ENCODE measurements at places on chromosomes 1 and 21.
A peak's percentile ranks its signal among the peaks of the same experiment; 100 is the strongest.

DNA sequence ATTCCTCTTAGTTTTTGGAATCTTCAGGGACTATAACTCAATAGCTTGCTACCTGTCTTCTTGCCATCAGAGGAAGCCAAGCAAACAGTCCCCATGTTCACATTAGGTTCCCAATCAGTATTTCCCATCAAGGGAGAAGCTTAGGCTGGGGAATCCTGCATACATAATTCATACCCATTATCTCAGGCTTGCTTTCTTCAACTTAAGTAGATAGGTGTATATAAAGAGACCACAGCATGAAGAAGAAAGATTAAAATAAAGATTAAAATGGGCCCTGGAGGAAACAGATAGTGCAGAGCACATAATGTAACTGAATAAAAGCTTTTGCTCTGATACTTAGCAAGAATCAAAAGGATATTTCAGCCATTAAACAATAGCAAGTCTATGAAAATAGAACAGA is 29.0 kb upstream of the KCNK1 start:
- no peak for DNase-seq

DNA sequence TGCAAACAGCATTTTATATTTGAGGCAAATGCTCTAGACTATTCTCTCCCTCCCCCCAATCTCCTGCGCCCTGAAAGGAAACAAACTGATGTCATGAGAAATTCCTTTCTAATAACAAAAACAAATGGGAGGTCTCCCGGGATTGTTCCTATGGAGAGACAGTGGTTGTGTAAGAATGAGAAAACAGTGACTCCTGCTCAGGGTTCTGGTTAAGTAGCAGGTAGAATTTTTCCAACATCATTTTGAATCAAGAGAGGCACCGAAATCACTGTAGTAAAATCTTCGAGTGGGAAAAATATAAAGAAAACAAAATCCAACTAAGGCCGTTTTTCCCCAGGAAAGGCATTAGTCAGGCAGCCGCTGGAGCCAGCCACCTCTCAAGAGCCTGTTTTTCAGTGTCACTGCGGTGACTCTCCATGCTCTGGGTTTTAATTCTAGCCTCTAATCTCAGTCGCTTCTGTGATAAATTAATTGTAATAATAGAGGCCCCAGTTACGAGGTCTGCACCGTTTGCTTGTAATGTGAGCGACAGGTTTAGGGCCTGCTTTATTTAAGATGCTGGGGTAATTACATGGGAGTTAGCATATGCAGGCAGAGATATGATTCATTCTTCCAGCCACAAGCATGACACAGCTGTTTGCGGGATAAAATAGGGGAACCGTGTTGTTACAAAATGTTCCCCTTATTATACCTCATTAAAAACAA is 80.3 kb downstream of the RNF220 start:
- DNase-seq: no peak

- no peak for DNase-seq
Measured at GRCh38 chr1:231584921-231585320, 41.7 kb upstream of the DISC1 start.

DNA sequence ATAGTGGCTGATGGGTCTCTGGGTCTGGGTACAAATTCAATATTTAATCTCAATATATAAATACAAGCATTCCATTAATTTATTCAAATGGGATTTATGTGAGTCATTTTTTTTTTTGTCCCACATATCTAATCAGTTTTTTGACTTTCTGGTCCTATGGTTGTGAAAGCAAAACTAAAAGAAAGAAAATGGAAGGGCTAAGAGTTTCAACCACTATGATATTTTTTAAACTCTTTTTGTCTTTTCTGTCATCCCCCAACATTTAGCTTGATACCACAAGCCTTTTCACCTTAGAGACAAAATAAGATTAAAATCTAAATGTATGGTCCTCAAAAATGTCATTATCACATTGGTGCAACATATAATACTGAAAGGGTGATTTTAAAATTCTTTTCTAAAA is 602.7 kb upstream of the CHRM3 start:
- no peak for DNase-seq

DNA sequence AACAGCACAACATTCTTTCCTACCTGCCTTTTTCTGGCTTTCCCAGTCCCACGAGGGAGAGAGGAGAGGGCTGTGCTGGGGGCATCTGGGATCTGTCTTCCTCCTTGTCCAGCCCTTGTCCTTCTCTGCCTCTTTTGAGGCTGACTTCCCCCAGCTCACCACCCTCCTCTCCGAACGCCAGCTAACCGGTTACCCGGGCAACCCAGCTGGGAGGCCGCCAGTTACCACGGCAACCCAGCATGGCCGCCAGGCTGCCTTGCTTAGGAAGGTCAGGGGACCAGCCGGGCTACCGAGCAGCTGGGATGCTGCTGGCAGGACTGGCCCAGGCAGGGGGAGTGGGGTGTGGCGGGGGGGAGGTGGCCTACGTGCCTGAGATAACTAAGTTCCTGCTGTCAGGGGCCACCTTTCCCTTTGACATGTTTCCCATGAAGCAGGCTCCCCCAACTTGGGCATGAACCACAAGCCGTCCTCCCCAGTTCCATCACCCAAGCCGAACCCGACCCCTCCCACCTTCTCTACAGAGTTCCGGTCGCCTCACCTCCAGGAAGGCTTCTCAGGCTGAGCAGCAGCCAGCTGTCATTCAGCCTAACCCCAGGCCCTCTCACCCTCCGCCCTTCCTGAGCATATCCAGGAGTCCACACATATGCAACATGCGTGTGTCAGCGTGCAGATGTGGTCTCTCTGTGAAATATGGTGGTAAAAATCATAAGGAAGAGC is 8.7 kb downstream of the PLEKHA6 start:
- no peak for DNase-seq

DNA sequence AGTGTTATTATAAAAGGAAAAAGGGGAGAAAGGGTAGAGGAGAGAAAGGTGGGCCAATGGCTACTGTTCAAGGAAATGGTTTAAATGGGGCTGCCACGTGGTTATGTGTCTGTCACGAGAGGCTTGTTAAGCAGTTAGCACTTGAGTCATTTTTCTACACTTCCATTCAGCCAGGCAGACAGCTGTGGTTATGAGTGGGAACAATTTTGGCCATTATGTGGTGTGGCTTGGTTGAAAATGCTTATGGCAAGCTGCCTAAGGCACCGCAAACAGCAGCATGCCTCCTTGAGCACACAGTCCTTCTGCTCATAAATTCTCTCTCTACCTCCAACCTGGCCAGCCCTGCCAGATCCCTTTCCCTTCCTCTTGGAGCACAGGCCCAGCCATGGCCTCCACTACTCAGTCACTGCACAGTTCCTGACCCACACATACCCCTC is 3.2 kb upstream of the SRM start:
- DNase-seq: no peak

- DNase-seq: no peak
Measured at GRCh38 chr1:52706136-52706670, 8.1 kb upstream of the COA7 start.

GRCh38 chr1:48246727-48247126 is 24.2 kb downstream of the SLC5A9 start:
- no peak for DNase-seq

DNA sequence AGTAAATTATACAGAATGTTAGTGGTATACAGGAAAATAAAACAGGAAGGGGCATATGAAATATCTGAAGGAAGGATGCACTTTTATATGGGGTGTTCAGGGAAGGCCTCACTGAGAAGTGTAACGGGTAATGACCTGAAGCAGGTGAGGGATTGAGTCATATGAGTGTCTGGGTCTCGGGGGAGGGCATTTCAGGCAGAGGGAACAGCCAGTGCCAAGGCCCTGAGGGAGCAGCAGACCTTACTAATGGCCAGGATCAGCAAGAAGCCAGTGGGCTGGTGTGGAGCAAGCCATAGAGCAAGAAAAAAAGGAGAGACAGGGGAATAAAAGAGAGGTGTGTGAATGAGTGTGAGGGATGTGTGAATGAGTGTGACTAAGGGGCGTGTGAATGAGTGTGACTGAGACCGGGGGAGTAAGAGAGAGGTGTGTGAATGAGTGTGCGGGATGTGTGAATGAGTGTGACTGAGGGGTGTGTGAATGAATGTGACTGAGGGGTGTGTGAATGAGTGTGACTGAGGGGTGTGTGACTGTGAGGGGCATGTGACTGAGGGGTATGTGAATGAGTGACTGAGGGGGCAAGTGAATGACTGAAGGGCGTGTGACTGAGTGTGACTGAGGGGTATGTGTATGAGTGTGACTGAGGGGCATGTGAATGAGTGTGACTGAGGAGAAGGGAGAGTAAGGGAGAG is 107.2 kb downstream of the GLIS1 start:
- DNase-seq: no peak

- peak; percentile 54 for DNase-seq
Measured at GRCh38 chr1:165828103-165828668, 772 bp downstream of the UCK2 start.

All from stimulated activated CD4-positive, alpha-beta T cell treated with anti-CD3 and anti-CD28 coated beads, Interleukin-12 subunit alpha, Interleukin-12 subunit beta, amount 100 ng/mL, for 48 hours (primary cell).